ENCODE measurements at places on chromosomes 13 and 19.

GRCh38 chr19:49591731-49592485 is 926 bp downstream of the PRR12 start:
- peak; percentile 77 for DNase-seq

DNA sequence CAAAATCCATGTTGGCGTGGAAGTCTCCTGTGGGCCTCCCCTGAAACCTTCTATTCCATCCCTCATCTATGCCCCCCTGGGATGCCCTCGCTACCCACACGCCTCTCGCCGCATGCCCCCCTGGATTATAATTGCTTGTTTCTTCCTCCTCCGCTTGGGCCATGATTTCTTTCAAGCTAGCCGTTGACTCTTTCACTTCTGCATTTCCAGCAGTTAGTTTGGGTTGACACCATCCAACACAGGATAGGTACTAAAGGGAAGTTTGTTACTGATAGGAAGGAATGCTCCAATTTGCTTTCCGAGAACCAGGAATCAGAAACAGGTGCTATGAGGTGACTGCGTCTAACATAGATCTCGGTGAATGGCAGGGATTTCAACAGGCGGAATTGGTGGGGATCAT is 7.7 kb upstream of the SLC25A15 start:
- DNase-seq, result no peak

DNA sequence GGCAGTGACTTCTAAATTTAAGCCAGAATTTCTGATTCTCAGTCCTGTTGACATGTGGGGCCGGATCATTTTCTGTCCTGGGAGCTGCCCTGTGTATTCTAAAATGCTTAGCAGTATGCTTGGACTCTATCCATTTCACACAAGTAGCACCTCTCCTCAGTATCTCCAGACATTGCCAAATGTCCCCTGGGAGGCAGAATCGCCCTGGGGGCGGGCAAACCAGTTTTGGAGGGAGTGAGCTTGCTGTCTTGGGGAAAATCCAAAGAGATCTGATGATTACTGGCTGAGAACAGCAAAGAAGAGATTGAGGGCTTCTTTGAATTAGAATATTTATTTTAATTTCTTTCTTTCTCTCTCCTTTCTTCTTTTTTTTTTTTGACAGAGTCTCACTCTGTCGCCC is 16.4 kb downstream of the VAV1 start:
- DNase-seq, result no peak

DNA sequence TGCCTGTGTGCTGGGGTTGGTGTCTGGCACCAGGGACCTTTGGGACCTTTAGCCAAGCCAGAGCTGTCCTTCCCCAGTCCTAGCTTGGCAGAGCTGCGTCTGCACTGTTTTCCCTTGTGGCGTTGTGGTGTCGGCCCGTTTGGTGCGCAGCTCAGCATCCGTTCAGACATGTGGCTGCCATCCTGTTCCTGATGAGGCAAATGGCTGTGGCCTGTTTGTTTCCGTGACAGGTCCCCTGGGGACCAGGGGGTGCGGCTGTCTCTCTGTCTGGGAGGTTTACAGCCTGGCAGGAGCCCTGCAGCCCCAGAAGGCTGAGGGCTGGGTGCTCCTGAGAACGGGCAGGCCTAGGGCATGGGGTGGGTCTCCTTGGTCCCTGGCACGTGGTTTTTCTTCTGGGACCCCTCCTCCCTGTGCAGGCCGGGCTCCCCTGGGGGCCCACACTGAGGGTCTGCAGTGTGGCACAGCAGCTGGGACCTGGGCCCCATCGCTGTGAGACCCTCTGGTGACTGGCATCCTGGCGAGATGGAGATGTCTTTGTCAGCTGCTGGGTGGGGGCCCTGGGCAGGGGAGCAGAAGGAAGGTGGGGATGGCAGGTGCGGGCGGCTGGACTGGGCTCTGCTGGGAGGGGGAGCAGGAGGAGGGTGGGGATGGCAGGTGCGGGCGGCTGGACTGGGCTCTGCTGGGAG is 4.0 kb downstream of the SPPL2B start:
- no peak for DNase-seq

- no peak for DNase-seq
Measured at GRCh38 chr13:45132369-45133064, 12.2 kb downstream of the GTF2F2 start.

GRCh38 chr13:97067017-97067895 is 73.0 kb upstream of the OXGR1 start:
- no peak for DNase-seq

DNA sequence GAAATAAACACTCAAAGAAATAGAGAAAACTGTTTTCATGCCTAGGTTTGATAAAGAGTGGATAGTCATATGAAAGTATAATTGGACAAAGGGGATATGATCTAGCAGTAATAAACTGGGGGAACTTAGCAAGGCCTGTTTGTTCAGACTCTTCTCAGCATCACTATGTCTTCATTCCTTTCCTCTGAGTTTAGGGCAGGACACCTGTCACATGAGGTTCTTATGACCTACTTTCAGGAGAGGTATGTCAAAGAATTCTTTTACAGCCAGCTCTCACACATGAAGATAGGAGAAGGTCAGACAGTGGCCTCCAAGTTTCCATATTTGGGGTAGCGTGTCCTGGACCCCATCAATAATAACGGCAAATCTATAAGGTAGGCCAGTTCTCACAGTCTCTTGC is 11.4 kb upstream of the RFXAP start:
- DNase-seq, result no peak

DNA sequence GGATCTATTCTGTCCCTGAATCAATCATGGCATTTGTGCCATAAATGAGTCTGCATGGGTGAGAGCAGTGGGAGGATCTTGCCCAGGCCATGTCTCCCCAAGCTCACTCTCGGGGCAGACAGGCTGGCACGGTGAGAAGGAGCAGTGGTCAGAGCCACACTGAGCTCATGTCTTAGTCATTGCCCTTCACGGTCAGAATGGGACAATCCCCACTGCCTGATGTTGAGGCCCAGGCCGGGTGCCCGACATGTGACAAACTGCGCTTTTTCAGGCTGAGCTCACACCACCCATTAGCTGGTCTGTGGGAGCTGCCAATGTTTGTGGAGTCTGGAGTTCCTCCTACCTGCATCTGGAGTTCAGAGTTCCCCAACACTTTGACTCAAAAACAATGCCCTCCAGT is 481.9 kb downstream of the COG6 start:
- no peak for DNase-seq

DNA sequence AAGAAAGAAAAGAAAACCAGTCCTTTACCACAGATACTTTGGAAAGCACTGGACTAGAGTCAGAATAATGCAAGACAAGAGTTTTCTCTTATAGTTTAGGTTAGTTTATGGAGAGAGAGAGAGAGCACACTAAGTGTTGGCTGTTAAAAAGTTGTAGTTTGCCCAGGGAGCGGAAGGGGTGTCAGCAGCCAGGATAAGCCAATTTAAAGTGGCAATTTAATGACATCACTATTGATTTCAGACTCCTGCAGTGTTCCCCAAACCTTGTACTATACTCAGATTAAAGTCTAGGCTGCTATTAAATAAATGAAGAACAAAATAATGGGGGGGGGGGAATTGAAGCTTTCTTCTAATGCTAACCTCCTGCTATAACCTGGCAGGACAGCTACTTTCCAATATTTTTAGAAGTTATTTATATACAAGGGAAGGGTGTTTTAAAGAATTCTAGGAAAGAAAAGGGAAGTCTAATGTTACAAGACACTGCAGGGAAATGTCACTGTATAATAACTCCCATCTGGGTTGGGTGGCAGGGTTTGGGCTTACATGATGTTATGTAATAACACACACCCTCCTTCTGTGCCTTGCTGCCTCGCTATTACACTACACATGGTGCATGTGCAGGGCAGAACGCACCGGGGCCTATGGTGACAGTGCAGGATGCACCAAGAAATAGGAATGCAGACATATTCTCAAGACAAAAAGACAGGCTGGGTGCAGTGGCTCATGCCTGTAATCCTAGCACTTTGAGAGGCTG is 19.9 kb downstream of the TPT1 start:
- no peak for DNase-seq

DNA sequence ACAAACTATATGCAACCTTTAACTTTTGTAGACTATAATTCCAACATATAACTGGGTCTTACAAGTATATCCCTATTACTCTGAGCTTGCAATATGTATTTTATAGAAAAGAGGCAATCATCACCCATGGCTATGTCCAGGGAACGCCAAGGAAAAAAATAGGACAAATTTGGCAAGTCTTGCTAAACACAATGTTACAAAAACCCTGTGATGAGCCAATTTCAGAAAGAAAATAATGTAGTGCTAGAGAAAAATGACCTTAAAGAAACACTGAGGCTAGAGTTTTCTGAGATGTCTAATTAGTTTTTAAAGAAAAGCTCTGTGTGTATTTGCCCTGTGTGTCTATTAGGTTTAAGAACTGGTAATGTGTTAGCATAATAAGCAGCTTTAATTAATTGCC is 68.0 kb upstream of the FREM2 start:
- DNase-seq, result no peak

DNA sequence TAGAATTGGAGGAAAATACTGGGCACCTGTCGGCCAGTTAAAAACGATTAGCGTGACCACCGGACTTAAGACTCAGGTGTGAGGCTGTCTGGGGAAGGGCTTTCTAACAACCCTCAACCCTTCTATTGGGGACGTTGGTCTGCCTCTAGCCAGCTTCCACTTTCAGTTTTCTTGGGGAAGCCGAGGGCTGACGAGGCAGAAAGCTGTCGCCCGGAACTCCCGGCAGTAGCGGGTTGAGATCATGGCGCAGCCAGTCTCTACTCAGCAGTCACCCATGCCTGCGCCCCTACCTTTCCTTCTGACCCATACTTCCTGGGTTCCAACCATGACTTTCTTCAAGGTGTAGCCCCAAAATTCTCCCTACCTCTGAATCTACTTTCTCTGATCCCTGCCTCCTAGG is 1424.1 kb downstream of the SLITRK1 start:
- no peak for DNase-seq

- DNase-seq, result no peak
Measured at GRCh38 chr19:39128516-39129079, 3.0 kb downstream of the PAK4 start.

DNA sequence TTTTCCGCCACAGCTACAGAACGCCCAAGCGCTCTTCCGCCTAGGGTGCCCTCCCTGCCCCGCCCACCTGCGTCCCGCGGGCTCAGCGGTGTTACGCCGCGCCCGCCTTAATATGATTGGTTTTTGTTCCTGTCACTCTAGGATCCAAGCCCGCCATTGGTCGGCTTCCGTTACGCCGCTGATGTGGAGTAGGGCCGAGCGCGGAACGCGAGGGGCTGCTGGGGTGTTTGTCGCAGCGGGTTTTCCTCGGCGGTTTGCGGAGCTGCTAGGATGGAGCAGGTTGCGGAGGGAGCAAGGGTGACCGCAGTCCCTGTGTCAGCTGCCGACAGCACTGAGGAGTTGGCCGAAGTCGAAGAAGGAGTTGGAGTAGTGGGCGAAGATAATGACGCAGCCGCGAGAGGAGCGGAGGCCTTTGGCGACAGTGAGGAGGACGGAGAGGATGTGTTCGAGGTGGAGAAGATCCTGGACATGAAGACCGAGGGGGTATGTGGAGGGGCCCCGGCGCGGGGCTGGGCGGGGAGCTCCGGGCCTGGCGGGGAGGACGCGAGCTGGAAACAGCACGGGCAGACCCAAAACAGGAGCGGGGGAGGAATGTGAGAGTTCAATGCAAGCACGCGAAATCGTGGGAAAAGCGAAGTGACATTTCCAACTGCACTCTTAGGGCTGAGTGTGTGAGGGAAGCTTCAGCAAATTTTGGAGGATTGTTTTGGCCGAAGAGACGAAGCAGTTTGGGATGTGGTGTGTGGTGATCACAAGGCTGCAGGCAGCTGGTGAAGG is at the start of gene MPHOSPH8:
MPHOSPH8 (plus strand) TSS at position 181 of the 777 bp plus-strand sequence; CDS start at position 271, 90 bp downstream.
- peak; percentile 99 for DNase-seq

GRCh38 chr19:3475449-3475848 is 4.9 kb downstream of the SMIM24 start:
- no peak for DNase-seq

- no peak for DNase-seq
Measured at GRCh38 chr13:30255696-30256095, 51.7 kb downstream of the KATNAL1 start.

DNA sequence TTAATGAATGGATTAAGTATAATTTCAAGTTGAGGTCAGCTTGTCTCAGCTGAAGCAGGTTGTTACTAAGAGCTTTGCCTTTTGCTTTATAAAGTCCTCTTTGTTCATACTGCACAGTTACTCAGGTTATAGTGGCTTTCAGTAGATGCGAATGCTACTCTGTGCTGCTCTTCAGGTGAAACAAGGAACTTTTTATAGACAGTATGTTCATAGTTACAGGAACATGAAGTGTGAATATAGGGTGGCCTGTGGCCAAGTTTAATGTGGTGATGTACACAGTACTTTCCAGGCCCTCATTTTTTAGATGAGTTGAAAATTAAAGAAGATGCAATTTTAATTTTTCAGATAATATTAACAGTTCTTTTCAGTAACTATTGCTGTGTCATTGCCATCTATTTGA is 20.8 kb downstream of the SUGT1 start:
- no peak for DNase-seq

GRCh38 chr13:77699059-77699680 is 1.7 kb downstream of the SLAIN1 start:
- DNase-seq, result peak; percentile 4

- DNase-seq, result peak; percentile 70
Measured at GRCh38 chr13:19862481-19863313, 752 bp downstream of the ZMYM5 start.

DNA sequence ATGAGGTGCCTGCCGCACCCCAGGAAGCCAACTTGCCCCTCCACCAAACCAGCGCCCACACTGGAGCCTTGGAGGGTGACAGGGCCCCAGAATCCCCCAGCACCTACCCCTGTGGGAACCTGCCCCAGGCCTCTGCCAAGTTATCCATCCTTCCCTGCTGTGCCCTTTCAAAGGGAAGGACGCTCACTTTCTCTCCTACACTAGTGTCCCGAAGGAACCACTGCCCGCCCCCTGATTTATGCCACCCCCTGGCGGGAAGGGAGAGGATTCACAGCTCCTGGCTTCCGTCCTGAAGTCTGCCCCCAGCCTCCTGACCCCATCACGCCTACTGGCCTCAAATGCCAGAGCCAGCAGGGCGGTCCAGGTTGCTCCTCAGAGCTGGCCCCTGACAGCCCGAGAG is 1.4 kb downstream of the EVI5L start:
- no peak for DNase-seq

- DNase-seq, result no peak
Measured at GRCh38 chr13:43469791-43470190, 317.0 kb downstream of the ENOX1 start.

DNA sequence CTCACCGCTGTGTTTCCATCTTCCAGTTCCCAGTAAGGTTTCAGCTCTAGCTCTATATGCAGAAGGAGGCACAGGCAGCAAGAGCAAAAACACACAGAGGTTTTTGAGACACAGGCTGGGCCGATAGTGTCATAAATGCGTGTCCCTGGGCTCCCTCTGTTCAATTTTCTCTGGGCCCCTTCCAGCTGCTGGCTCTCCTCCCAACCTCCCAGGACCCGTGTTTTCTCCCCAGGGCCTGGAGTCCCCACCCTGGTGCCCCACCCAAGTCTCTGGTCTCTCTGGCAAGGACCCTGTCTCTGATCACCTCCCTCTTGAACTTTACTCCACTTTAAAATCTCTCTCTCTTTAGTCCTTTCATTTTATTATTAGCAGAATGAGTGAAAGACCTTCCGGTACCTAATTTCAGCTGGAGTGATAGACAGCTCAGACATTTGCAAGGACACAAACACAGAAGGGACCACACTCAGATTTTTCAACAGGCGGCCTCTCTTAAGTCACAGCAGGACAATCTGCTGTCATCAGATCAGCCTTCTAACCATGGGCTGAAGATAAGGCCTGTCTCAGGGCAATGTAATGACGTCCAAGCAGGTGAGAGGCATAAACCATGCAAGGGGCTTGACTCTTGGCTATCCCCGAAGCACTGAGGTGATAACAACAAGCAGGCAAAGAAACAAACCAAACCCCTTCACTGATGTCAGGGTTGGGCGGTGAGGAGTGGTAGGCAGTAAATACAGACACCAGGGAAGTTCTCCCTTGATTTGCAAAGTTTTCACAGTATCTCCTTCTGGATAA is 190.0 kb upstream of the IRS2 start:
- DNase-seq, result no peak
